ENCODE measurements at places on chromosomes 4 and X.

GRCh38 chrX:64805683-64806082 lies 170.6 kb downstream of the ZC4H2 start:
- DNase-seq, result no peak

GRCh38 chr4:180923486-180923885 lies 1319.7 kb upstream of the TENM3 start:
- no peak for DNase-seq

GRCh38 chrX:14826319-14826718 lies 46.5 kb downstream of the FANCB start:
- no peak for DNase-seq

DNA sequence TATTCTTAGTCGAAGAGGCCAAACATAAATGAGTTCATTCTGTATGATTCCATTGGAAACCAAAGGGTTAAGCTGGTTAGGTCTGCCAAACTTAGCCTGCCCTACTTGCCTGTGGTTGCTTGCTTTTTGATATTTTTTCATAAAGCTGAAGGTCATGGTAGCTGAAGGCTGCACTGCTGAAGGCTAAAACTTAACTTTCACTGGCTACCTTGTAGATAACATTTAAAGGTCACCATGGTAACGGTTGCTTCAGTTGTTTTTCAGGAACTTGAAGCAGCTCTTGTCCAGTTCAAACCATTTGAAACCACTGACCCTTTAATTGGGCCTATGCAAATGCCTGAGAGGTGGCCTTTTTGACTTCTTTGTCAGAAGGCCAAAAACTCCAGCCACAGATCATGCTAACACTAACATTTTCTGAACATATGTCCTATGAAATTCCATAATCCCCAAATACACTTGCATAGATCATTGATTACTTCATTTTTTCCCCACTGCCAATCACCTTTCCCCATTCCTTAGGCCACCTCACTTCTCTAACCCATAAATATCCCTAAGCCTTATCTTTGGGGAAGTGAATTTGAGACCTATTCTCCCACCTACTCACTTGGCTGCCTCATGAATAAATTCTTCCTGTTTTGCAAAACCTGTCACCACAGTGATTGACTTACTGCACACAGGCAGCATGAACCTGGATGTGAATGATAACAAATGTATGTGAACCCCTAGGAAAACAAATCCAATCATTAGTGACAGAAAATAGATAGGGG lies 10.7 kb upstream of the SMIM10L2A start:
- peak; percentile 9 for DNase-seq

- DNase-seq, result peak; percentile 75
Observed at GRCh38 chr4:68129793-68130192, at the start of gene TMPRSS11F. TMPRSS11F (minus strand) TSS chr4:68129869; CDS start chr4:68129820, 49 bp downstream.

DNA sequence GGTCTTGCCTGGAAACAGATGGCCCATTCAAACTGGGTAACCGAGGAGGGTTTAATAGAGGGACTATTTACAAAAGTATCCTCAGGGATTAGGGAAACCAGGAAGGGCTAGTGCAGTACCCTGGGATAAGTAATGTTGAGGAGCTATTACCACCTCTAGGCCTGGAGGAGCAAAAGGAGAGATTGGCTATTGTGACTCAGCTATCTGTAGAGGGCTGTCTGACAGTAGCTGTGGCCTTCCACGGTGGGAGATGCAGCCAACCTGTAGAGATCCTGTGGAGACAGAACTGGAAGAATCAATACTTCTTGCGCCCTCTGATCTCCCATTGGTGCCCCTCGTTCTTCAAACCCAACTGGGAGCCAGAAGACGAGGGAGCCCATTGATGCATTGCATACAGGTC lies 34.1 kb upstream of the RPS6KA3 start:
- no peak for DNase-seq

- peak; percentile 70 for DNase-seq
Observed at GRCh38 chrX:131828482-131828881, 194.6 kb upstream of the STK26 start.

DNA sequence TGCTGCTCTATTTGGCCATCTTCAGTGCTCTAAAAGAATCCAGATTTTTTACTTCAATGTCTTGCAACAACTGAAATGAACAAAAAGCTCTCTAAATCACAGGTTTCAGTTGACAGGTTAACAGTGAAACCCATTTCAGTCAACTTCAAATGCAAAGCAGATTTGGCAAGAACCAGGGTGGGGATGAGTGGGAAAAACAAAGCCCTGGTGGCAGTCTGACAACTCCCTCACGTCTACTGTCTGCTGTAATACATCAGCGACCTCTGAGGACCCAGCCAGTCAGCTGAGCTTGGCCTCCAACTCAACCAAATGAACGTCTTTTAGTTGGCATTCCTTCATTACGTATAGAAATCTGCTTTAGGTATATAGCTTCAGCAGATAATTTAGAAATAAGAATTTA lies 95.8 kb downstream of the COL25A1 start:
- DNase-seq, result no peak

DNA sequence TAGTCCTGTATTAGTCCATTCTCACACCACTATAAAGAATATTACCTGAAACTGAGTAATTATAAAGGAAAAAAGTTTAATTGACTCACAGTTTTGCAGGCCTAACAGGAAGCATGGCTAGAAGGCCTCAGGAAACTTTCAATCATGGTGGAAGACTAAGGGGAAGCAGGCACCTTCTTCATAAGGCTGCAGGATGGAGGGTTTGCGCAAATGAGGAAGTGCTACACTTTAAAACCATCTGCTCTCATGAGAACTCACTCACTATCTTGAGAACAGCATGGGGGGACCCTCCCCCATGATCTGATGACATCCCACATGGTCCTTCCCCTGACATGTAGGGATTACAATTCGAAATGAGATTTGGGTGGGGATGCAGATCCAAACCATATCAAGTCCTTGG lies 12.1 kb upstream of the MAGEA11 start:
- peak; percentile 1 for DNase-seq

DNA sequence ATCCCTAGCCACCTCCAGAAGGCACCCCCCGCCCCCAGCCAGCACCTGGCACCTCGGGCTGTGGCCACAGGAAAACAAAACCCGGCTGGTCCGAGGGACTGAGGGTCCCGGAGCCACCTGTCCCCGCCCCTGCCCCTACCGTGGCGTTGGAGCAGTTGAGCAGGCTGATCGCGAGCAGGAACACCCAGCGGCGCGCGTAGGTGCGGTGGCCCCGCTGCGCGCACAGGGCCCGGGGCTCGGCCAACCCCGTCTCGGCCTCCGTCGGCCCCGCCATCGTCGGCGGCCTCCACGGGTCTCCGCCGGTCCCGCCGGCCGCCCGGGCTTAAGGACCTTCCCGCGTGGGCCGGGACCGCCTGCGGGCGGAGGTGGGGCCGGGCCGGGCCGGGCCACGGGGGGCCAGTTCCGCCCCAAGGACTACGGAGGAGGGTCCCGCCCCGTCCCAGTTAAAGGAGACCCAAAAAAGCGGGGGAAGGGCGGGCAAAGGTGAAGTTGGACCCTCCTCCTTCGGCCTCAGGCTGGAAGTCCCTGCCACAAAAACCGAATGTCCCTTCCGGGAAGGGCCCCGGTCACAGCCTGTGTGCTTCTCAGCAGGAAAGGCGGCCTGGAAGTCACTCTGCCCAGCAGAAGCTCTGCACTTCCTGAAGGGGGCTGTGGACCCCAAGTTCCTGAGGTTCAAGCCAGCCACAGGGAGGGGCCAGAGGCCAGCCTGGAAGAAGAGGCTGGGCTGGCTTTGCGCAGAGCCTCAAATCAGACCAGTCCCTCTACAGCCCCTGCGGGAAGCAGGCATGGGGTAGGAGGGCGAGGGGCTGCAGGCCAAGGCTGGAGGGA lies at the start of gene SLC49A3:
TSS of gene SLC49A3 (minus strand) at position 298 of the 828 bp plus-strand sequence. CDS start at position 274, 24 bp downstream.
- peak; percentile 28 for DNase-seq

GRCh38 chrX:136658151-136658550 lies 10.2 kb downstream of the CD40LG start:
- DNase-seq, result no peak

- no peak for DNase-seq
Observed at GRCh38 chrX:153209347-153209746, 30.3 kb downstream of the MAGEA1 start.

GRCh38 chrX:69154051-69154450 lies 11.2 kb downstream of the PJA1 start:
- no peak for DNase-seq

DNA sequence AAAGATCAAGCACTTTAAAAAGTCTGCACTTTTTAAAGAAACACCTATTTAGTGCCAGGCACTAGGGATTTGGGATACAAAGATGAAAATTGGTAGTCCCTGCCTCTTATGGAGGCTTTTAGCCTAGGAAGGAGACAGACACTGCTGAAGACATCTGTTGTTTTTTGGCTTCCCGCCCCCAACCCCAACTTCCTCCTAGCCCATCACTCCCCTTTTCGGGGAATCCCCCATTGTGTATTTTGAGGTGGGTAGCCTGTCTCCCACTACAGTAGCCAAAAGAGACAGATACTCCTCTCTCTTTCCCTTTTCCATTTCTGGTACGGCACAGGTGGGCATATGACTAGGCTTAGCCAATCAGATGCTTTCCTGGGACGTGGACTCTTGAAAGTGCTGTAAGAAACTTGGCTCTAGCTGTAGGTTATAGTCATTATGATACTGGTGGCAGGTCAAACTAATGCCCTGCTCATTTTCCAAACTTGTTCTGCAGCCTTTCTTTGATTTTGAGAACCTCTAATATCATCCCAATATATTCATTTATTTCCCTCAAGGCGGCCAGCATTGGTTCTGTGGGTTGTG lies 194.6 kb upstream of the RBPJ start:
- no peak for DNase-seq

DNA sequence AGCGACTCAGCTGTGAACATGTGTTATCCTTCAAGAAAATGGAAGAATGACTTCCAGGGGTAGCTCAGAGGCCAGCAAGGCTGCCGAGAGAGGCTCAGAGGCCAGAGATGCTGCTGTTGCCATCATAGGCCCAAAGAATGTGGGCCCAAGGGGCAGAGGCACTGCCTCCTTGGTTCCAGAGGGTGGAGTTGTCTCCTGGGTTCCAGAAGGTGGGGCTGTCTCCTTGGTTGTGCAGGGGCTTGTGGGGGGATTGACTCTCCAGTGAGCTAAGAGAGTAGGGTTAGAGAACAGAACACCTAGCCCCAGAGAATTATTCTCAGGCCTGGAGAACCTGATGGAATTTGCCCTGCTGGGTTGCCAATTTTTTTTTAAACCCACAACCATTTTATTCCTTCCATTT lies 62.6 kb downstream of the DGKK start:
- DNase-seq, result no peak

DNA sequence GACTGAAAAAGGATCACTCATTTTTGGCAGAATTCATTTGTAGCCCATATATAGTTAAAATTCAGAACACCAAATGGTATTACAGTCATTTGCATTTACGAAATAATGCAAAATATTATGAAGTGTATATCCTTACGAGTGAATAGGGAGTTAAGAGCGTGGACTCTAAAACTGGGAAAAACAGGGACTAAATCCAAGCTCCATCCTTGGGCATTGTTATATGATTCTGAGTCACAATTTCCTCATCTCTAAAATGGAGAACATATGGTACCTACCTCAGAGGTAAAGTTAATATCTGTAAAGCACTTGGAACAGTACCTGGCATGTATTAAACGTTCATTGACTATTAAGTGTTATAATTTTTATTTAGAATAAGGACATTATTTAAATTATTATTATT lies 106.3 kb downstream of the ZAR1 start:
- DNase-seq, result no peak

GRCh38 chr4:168257768-168258167 lies 60.8 kb downstream of the DDX60 start:
- peak; percentile 98 for DNase-seq

DNA sequence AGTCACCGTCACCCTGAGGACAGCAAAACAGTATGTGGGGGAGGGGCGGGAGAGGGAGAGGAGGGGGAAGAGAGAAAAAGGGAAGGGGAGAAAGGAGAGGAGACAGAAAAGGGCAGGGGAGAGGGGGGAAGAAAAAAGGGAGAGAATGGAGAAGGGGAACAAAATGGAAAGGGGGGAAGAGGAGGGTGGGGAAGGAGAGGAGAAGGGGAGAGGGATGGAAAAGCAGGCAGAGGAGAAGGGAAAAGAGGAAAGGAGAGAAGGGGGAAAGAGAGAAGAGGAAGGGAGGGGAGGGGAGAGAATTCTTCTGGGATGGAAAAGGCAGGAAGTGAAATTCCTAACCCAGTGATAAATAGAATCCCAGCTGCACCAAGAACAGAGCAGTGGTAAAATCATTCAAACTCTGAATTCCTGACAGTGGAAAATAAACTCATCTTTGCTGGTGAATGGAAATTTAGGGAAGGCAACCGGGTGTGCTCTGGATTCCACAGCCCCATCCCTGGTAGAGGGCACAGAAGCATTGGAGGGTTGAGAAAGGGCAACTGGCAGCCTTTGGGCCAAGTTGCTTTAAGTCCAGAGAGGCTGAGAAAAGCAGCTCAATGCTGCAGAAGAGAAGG lies 244.2 kb downstream of the BCOR start:
- DNase-seq, result no peak

DNA sequence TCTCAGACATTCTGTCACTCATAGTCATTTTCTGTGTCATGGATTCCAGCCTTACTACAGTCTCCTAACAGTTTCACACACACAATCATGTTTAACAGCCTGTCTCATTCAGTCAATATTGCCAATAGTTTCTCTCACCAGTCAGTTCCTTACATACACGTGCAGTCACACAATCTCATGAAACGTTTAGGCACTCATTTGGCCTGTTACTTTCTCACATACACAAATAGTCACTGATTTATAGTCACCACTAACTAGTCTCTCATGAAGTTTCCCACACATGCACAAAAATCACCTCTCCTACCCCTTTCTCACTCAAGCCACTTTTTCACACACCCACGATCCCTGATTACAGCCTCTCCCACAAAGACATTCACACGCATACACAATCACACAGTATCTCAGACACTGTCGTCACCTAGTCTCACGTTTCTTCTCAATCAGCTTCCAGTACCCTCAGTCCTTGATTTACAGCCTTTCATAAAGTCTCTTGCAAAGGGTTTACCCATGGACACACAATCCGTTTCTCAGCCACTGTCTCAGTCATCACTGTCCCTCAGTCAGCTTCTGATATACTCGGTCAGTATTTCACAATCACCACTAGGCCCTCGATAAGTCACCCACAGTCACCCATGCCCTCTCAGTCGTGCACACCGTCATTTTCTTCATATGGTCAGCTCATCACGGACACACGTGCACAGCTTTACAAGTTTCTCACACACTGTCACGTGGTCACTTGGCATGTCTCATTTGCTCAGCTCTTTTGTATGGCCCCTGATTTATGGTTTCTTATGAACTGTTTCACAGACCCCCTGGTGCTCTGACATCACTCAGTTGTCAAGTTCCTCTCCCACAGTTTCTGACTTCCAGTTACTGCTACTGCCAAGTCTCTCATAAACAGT lies 4.2 kb upstream of the CFP start:
- no peak for DNase-seq

DNA sequence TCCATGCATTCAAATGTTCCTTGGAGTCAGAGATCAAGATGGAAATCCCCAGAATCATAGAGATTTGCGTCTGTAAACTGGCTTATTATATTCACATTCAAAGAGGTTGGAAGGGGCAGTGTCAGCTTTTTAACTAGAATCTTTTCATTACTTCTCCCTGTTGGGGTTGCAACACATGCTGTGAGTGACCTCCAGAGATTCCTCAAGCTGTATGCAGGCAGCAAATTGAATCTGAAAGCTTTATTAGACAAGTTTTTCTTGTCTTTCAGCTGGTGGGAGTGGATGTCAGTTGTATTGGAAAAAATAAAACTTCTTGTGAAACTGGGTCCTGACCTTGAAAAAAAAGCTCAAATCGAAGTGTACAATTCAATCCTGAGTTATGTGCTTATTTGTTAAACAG lies 736.5 kb upstream of the FTHL17 start:
- no peak for DNase-seq

GRCh38 chr4:2194496-2194895 lies 47.4 kb downstream of the HAUS3 start:
- DNase-seq, result no peak
